ENCODE measurements at places on chromosomes 5 and 9. TPM values are rescaled to one million over a fixed set of nuclear protein-coding genes. Genes with fewer than 3 reads are reported as not detected.

The IER5L gene
- total RNA-seq = 4.9 TPM

DNA sequence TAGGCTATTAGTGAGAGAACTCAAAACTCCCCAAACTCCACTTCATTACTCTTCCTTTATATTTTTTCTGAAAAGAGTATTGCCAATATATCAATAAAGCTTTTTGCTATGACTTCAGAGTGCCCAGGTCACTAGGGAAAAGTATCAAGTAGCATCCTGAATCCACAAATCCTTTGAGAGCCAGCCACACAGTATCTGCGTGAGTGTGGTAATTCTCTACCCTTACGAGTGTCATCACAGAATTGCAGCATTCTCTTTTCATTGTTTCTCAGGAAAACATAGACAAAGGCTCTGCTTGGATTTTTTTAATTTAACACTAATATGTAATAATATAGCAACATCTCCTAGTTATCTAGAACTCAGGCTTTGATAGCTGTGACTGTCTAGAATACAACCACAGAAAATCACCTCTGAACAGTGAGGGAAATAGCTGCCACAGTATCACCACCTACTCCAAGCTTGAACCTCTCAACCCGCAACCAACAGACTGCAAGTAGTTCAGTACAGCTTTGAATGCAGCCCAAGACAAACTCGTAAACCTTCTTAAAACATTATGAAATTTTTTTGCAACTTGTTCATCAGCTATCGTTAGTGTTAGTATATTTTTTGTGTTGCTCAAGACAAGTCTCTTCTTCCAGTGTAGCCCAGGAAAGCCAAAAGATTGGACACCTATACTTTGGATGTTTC, 79.3 kb upstream of the CCDC152 start:
- no peak for DNase-seq

DNA sequence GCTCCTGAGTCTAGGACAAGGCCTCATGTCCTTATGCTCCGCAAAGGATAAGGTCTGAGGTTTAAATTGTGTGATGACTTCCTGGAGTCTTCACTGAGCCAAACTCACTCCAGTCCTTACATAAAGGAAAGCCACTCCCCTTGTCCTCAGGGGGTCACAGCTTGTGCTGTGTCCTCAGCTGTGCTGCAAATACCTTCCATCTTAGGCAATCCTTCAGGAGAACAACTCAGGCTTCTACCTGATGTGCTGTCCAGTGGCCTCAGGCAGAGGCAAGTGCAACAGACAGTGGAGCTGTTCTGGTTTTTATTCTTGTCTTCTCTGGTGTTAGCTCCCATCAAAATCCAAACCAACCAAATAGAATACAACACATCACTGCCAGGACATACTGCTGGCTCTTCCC, 151.5 kb downstream of the TAF11L14 start:
- no peak for DNase-seq

DNA sequence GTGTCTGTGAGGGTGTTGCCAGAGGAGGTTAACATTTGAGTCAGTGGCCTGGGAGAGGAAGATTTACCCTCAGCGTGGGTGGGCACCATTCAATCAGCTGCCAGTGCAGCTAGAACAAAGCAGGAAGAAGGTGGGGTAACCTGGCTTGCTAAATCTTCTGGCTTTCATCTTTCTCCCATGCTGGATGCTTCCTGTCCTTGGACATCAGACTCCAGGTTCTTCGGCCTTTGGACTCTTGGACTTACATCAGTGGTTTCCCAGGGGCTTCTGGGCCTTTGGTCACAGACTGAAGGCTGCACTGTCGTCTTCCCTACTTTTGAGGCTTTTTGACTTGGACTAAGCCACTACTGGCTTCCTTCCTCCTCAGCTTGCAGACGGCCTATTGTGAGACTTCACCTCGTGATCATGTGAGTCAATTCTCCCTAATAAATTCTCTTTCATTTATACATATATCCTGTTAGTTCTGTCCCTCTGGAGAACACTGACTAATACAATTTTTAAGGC, 38.1 kb downstream of the PBX3 start:
- peak; percentile 42 for DNase-seq

DNA sequence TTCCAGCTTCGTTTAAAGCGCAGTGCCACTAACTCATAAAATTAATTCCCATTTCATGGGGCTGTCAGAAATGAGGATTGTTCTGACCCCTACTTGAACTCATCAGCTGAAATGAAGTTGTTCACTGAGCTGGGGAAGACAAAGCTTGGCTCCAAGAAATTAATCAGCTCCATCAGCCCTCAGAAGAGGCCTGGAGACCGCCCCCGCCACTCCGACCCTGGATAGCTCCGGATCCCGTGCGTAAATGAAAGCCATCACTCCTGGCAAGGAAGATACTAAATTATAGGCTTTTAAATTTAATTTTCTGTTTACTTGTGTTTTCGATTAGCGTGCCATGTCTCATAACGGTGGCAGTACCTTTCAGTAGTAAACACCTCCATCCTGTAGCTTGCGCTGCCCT, 142.8 kb upstream of the IRX2 start:
- no peak for DNase-seq

DNA sequence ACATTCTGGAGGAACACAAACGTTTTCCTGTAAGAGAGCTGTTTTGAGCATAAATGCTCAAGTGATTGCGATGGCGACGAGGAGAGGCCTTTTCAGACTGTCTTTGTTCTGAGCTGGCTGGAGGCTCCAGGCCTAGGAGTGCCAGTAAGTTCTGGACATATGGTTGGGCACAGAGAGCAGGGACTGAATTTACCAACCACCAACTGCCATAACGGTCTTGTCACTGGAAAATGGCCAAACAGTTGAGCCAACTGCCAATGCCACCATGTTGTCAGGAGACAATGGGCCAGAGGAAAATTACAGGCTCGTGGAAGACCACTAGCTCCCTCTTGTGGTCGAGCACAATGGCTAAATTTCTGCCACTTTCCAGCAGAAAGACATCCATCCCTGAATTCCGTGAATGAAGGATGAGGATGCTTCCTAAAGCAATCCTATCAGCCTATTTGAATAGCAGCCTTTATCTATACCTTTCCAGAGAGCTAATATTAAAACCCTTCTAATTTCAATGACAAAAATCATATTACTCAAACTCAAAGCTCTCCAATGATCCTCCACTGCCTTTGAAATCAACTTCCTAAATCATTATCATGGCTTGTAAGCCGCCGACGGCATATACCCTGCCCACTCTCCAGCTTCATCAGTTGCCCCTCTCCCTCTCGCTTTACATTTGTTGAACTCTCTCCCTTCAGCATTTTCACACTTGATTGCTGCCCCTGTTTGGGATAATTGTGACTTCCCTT, 66.9 kb upstream of the GLIS3 start:
- DNase-seq = no peak

DNA sequence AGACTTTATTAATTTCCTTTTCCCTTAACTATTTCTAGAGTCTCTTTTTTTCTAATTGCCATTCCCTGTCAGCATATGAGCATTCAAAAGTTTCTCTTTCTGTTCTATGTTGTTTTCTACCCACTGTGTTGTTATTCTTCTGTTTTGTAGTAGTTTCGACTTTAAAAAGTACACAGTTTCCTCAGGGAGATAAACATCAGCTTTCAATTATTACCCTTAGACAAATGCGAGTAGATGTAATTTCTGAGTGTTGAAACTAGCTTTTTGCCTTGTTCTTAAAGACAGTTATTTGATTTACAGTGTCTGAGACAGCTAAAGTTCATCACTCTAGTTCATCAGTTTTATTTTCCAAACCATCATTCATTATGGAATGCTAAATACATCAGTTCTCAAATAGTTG, 19.5 kb downstream of the MTREX start:
- DNase-seq = no peak

The FCN2 gene
- not detected for total RNA-seq

DNA sequence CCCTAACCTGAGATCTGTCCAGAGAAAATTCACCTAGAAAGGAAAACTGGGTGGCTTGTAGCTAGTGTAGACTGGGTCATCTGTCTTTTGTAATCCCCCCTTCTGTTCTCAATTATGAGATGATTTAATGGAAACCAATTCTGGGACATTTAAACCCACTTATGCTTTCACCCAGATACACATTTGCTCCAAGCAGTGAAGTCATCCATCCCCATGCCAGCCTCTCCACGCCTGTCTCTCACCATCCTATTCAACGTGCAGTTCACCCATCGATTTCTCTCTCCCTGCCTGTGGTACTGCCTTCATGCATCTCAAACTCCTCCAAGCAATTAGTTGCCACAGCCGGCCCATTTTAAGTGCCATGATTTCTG, 1.8 kb downstream of the PHF19 start:
- no peak for DNase-seq

The MLANA gene
- not detected for total RNA-seq

- DNase-seq = no peak
Measured at GRCh38 chr9:69344459-69344858, 19.4 kb downstream of the ENTREP1 start.

- no peak for DNase-seq
Measured at GRCh38 chr5:169374761-169375160, 73.8 kb upstream of the SLIT3 start.

- no peak for DNase-seq
Measured at GRCh38 chr5:160694896-160695295, 157.1 kb downstream of the ATP10B start.

- DNase-seq = no peak
Measured at GRCh38 chr9:2465921-2466460, 155.6 kb upstream of the VLDLR start.

DNA sequence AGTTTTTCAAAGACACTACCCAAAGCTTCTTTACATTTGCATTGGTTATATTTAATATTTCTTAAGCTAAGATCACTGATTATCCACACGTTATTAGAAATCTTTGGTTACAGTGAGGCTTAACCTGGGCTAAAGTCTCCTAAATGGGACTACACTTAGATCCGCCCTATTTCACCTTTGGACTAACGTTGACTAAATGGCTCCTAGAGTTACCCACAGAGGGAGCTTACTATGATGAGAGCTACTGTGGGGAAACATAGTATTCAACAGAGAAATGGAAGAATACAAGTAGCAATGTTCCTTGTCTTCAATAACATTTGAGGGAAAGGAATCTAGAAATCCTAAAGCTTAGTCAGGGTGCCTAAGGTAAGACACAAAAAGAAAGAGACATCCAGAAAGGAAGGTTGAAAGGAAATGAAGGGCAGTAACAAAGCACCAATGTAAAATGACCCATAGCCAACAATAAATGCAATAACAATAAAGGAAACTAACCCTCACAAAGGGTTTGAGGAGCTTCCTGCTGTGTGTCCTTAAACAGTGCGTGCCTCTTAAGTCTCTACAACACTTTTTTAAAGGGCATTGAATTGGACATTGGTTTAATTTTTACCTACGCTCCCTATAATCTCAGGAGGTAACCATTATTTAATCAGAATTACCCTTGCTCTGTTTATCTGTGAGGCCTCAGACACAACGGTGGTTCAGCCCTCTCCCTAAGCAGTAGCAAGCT, 217.1 kb downstream of the PJA2 start:
- DNase-seq = no peak
